ENCODE measurements at places on chromosomes 3 and 15.

- DNase-seq: no peak
Measured at GRCh38 chr3:190088890-190089289, 31.8 kb downstream of the P3H2 start.

- no peak for DNase-seq
Measured at GRCh38 chr3:177599326-177599725, 402.0 kb upstream of the TBL1XR1 start.

GRCh38 chr3:187369089-187369447 lies 883 bp downstream of the RTP4 start:
- no peak for DNase-seq

- DNase-seq: no peak
Measured at GRCh38 chr3:154327871-154328270, 3.6 kb upstream of the DHX36 start.

DNA sequence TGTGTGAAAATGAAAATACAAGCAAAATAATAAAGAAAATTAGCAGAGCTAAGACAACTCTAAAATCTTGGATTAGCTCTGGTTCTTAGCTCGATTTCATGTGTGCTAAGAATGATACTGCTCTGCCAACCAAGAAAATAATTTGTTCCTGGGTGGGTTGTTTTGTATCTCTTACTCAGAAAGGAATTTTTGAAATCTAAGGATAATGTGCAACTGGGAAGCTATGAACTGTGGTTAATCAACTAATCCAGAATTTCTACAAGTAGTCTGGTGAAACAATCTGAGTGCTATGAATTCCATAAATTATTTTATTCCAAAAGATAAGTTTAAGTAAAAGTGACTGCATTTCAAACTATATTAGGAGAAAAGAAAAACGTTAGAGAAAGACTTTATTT lies 92.0 kb downstream of the TFDP2 start:
- no peak for DNase-seq

GRCh38 chr15:49844390-49844789 lies 223.5 kb downstream of the DTWD1 start:
- no peak for DNase-seq

GRCh38 chr3:185175370-185175987 lies 22.6 kb upstream of the C3orf70 start:
- DNase-seq: no peak

GRCh38 chr3:28286595-28286994 lies 45.2 kb downstream of the CMC1 start:
- DNase-seq: peak; percentile 10

GRCh38 chr3:50203113-50203808 lies 1.8 kb upstream of the SLC38A3 start:
- no peak for DNase-seq

DNA sequence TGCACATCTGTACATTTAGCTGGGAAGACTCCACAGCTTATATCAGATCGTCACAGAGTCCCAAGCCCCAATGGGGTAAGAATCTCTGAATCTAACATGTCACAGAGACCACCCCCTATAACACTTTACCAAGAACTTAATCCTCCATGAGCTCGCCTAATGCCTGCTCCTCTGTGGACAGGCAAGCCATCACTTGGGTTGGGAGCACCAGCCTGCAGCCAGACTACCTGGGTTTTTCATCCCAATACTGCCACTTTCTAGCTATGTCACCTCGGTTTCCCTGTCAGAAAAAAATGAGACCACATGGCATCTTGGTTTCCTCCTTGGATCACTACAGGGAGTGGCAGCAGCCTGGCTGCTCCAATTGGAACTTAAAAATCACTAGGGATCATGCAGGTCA lies 277.9 kb upstream of the TLE3 start:
- no peak for DNase-seq

- no peak for DNase-seq
Measured at GRCh38 chr15:74723754-74724334, 1.5 kb downstream of the CYP1A1 start.

GRCh38 chr15:48265135-48265534 lies 59.0 kb downstream of the SLC12A1 start:
- no peak for DNase-seq

- no peak for DNase-seq
Measured at GRCh38 chr15:50162969-50163718, 18.9 kb upstream of the SLC27A2 start.

- no peak for DNase-seq
Measured at GRCh38 chr3:171129827-171130226, 103.3 kb upstream of the SLC2A2 start.

GRCh38 chr3:107676469-107677309 lies 153.9 kb downstream of the BBX start:
- DNase-seq: no peak

DNA sequence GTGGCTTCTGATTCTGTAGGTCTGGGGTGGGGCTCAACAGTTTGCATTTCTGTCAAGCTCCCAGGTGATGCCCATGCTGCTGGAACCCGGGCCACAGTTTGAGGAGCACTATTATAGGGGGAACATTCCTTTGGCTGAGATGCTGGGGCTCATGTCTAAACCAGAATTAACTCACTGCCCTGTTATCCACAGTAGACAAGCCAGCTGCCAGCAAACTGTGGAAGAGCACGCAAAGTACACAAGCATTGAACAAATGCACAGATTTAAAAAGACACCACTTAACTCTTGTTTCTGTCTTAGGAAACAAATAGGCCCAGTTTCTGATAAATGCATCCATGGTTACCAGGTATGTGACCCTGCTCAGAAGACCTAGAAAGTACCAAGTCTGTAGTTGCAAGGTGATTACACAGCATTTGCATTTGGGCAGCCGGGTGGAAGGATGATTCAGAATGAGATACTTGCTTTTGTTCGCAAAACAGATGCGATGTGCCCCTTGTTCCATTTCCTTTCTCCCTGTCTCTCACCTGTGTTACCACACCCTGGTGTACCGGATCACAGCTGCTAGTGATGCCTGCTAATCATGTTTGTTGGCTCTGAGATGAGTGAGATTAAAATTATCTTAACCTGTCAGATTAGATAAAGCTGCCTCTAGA lies 12.4 kb downstream of the GYG1 start:
- no peak for DNase-seq

GRCh38 chr3:177250151-177250550 lies 52.9 kb upstream of the TBL1XR1 start:
- no peak for DNase-seq

DNA sequence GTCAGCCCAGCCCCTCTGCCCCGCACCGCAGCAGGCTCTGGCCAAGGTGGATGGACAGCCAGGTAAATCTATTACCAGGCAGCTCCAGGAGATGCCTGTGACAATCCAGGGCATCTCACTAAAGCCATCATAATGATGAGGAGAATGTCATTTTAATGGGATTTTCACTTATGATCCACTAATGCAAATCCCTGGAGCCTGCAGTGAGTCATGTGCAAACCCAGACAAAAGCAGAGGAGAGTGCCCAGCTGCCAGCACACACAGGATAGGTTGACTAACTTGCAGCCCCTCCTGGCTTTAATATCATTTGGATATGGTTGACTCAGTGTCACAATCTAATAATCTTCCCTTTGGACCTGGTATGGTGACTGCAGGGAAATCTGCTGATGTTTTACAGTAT lies 206.9 kb upstream of the TRIM42 start:
- no peak for DNase-seq

DNA sequence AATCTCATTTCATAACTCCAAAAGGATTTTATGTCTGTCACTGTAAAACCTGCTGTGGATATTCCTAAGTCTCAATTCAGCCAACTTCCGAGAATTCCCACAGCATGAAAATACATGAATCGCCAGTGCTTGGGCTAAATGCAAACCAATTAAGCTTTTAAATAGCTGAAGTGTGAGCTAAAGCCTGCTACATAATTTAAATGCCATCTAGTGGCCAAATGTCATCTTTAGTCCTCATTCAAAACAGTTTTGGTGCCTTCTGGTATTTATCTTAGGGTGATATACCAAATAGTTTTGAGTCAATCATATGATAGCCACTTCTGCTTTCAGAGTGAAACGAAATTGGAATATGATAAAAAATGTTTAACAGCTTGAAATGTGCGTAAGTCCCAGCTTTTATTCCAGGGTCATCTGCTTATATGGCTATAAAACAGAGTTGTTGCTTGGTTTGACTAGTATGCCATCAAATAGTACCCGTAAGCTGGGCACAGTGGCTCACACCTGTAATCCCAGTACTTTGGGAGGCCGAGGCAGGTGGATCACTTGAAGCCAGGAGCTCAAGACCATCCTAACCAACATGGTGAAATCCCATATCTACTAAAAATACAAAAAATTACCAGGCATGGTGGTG lies 41.8 kb upstream of the CCNL1 start:
- no peak for DNase-seq

GRCh38 chr3:21508246-21508645 lies 242.8 kb downstream of the ZNF385D start:
- no peak for DNase-seq

- DNase-seq: no peak
Measured at GRCh38 chr3:130470126-130470525, 46.9 kb upstream of the COL6A6 start.

All from naive B cell (primary cell).